Ascending aorta (tissue), 2 donors: ENCODE measurements at places on chromosomes 3 and 15. TPM values are rescaled to one million over a fixed set of nuclear protein-coding genes. Genes with fewer than 3 reads are reported as not detected.

The CSTA gene
- total RNA-seq, result not detected

DNA sequence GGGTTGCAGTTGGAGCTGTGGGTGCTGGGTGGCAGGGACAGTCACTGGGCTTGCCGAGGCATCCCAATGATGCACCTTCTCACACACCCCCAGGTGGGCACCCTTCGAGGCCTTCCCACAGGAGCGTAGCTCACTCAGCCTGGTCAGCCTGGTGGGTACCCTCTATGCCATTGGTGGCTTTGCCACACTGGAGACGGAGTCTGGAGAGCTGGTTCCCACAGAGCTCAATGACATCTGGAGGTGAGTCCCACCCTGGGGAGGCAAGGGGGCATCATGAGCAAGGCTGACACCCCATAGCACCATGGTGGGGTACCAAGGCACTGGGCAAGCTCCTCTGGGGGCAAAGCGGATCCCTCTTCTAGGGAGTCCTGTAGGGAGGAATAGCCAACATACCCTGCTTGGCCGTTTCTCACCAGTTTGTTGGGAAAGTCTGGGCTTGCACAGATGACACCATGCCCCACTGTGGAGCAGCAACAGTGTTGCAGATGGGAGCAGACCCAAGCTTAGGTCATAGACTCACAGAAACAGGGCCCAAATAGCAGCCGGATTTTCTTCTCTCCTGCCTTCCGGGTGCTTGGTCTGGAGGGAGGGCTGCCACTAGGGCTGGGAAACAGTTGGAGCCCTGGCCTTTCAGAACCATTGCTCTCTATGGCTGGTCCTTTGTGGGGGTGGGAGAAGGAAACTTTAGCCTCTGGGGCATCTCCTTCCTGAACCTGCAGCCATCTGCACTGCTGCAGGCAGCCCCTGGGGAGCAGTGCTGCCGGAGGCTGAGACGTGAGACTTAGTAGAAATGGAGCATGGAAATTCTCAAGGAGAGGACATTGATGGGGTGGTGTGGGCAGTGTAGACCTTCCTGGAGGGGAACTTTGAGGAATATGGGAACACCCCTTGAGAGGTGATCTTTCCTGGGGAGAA lies 5.7 kb downstream of the KLHL40 start:
- DNase-seq, result no peak

GRCh38 chr15:42027521-42027920 lies 6.7 kb upstream of the PLA2G4E start:
- no peak for DNase-seq

GRCh38 chr3:47536221-47536891 lies 22.8 kb upstream of the ELP6 start:
- DNase-seq, result no peak

The SCG3 gene
- not detected for total RNA-seq

GRCh38 chr15:64024172-64025050 lies 21.9 kb downstream of the DAPK2 start:
- no peak for DNase-seq

- DNase-seq, result no peak
These were observed 58.2 kb downstream of the QTRT2 start for GRCh38 chr3:114114719-114115118.

DNA sequence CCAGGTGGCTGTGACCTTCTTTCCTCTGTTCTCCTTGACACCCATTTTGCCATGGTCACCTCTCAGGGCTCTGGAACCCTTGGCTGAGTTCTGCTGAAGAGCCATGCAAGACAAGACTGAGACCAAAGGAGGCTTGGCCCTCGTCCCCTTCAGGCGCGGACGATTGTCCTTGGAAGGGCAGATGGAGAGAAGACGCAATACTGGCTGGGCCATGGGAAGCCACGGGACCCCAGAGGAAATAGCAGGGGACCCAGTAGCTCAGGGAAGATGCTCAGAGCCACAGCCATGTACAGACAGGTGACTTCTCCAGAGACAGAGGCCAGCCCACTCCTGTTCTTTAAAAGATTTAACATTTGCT lies 125.6 kb downstream of the SMAD6 start:
- DNase-seq, result no peak

GRCh38 chr3:197234947-197235914 lies 63.2 kb downstream of the DLG1 start:
- DNase-seq, result no peak

GRCh38 chr3:193014902-193015301 lies 97.2 kb upstream of the MB21D2 start:
- no peak for DNase-seq

The RETNLB gene
- total RNA-seq, result not detected

GRCh38 chr3:114332342-114333179 lies 38.7 kb downstream of the TIGIT start:
- no peak for DNase-seq

The DNAJC17 gene
- 26.2 TPM for total RNA-seq
